Activated CD8-positive, alpha-beta memory T cell treated with anti-CD3 and anti-CD28 coated beads, Interleukin-2, amount 10 ng/mL, durations not matched to agents 7 days and 5 days (primary cell): ENCODE measurements at places on chromosomes 5 and 9. TPM values are rescaled to one million over a fixed set of nuclear protein-coding genes. Genes with fewer than 3 reads are reported as not detected.

The STING1 gene
- total RNA-seq, result 115 TPM

The NFIL3 gene
- total RNA-seq, result 71.1 TPM

The ANKRD18B gene
- total RNA-seq, result 0.33 TPM

GRCh38 chr5:122374110-122374509 lies 62.1 kb downstream of the SNCAIP start:
- no peak overlapping the region for H3K4me3 ChIP-seq
- no peaks in the 10 kb centered on the region for H3K27me3 ChIP-seq
- no peaks in the 10 kb centered on the region for H3K36me3 ChIP-seq
- H3K4me1 ChIP-seq, result no peaks in the 10 kb centered on the region
- no peak overlapping the region for H3K27ac ChIP-seq
- DNase-seq, result no peak

DNA sequence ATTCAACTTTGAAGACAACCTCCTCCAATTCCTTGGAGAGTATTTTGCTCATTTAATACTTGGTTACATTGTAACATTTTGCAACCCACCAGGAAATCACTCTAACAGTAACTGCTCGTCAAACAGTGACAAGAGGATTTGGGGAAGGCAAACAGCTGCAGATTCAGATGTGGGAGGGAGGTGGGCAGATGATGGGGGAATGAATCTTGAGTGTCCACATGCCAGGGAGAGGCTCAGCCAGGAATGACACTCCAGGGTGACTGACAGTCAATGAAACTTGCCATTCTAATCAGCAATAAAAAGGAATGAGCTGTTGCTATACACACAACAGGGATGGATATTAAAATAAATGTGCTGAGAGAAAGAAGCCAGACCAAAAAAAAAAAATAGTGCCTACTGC lies 97.7 kb upstream of the ANKRD55 start:
- no peak for DNase-seq
- H3K27ac ChIP-seq, result no peak overlapping the region
- peaks cover 24% of the 10 kb centered on the region for H3K36me3 ChIP-seq

DNA sequence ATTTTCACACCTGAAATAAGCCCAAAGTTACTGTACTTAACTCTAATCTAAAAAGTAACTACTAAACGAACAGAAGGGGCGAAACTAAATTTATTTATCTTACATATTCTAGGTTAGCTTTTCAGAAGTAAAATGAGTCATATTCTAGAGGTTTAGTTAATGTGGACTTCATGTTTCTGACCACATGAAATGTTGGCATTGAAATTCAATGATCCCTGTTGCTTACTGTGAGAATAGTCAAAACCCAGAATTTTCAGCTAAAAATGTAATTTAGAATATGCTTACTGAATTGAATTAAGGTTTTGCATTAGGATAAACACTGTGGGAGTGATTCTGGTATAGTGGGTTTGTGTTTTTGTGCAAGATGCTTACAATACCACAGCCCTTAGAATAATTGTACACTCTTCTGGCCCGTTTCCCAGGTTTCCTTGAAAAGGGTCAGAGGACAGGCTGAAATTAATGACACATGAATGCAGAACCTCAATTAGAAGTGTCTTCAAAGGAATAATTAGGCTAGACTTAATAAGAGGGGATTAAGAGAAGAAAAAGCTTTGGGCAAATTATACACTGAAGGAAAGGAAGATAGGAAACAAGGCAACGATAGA lies 1.4 kb upstream of the SNX18 start:
- H3K27me3 ChIP-seq, result peaks cover 18% of the 10 kb centered on the region
- H3K4me3 ChIP-seq, result no peak overlapping the region
- no peak for DNase-seq
- no peak overlapping the region for H3K27ac ChIP-seq
- H3K36me3 ChIP-seq, result peaks cover 25% of the 10 kb centered on the region
- H3K4me1 ChIP-seq, result peaks cover 24% of the 10 kb centered on the region

- H3K27me3 ChIP-seq, result peaks cover 36% of the 10 kb centered on the region
- H3K27ac ChIP-seq, result no peak overlapping the region
- H3K4me3 ChIP-seq, result no peak overlapping the region
These were observed 113.9 kb downstream of the SEC61B start for GRCh38 chr9:99336005-99336404.

- H3K4me3 ChIP-seq, result no peak overlapping the region
- no peak for DNase-seq
- H3K27me3 ChIP-seq, result no peaks in the 10 kb centered on the region
- H3K36me3 ChIP-seq, result no peaks in the 10 kb centered on the region
- no peak overlapping the region for H3K27ac ChIP-seq
These were observed 440.6 kb upstream of the PAPPA start for GRCh38 chr9:115712981-115713380.

DNA sequence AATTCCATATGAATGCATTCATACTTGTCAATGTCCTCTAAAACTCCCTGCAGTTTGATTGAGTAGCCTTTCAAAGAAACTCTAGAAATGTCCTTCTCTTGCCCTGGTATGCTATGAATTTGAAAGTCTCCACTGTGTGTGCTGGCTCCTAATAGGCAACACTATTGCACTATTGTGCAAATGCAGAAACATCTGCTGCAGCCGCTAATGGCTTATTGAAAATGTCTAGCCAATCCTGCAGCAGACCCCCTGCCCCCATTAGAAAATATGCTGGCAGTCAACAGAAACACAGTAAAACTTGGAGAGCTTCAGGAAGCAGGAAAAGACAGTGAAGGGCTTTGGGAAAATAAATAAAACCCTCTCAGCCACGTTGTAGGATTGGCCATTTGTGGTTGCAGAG lies 87.3 kb upstream of the GRAMD2B start:
- no peaks in the 10 kb centered on the region for H3K36me3 ChIP-seq
- no peak for DNase-seq
- H3K27ac ChIP-seq, result no peak overlapping the region
- peaks cover 4% of the 10 kb centered on the region for H3K27me3 ChIP-seq
